ENCODE measurements at places on chromosomes 16 and 17.

DNA sequence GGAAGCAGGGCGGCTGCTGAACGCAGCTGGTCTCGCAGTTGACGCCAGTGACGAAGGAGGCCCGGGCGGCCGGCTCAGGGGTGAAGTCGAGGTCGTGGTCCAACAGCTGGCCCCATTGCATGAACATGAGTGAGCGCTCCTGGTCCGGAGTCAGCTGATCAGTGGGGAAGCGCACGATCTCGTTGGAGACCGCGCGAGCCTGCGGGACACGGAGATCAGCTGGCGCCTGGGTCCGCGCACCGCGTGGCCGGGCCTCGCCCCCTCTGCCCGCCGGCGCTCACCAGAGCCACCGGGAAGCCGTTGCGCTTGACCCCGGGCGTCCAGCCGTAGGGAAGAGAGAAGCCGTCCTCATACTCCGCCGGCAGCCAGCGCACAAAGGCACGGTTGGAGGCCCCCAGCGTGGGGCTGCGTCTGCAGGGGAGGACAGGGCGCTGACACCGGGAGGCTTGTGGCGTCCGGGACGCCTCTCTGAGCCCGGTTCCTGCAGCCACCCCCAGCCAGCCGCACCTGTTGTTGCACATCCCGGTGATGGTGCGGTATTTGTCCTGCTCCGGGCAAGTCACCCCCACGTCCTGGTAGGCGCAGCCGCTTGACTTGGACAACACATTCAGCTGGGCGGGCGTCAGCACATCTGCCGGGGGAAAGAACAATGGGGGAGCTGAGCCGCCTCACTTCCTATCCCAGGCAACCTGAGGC, 1.6 kb downstream of the MPO start:
- DNase-seq: no peak

DNA sequence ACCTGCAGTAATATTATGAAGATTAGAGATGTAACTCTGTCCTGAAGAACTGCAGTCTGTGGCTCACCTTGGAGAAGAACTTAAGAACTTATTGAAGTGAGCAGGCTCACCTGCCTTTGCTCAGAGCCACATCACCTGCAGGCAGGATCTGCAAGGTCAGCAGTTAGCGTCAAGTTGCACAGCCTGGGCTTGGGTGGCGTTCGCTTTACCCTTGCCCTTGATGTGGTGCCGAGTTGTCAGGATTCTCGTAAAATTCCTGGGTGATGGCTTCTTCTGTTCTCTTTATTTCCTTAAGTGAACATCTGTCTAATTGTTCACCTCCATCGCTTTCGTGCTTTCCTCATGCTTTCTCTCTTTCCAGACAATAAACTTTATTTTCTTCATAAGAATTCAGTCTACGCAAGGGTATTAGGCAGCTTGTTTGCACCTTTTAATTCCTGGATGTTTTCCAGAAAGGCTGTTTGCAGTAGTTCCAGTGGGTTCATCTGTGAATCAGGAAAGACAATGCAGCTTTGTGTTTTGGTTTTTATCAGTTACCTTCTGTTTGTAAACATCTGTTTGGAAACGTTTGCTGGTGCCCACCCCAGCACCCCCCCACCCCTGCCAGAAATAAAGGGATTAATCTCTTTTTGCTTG, 254.3 kb downstream of the WWOX start:
- no peak for DNase-seq

DNA sequence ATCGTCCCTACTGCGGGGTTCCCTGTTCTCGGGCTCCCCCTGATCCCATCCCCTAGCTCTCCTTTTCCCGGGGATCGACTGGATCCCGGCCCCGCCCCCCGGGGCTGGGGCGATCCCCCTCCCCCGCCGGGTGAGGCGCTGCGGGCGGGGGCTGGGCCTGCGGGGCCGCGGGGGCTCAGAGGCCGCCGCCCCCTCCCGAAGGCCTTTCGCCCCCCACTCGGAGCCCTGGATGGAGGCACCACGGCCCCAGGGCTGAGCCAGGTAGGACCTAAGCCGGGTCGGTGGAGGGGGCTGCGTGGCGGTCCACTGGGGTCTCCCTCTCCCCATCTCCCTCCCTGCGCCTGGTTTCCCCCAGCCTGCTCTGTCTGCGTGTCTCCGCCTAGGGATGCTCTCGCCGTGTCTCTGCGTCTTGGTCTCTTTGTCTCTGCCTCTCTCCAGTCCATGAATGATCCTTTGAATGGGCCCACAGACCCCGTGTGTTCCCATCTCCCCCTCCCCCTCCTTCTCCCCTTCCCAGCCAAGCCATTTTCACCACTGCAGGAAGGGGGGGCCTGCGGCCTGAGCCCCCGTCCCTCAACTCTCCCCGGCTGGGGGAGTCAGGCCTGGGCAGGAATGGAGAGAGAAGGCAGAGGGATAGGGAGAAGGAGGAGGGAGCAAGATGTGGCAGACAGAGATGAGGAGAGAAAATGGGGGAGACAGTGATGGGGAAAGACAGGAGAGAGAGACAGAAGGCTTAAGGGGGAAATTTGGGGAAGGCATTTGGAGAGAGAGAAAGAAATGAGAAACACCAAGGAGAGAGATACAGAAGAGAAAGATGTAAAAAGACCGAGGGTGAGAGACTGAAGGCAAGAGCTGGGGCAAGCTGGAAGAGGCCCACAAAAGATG, 1.7 kb upstream of the TMEM256 start:
- no peak for DNase-seq

DNA sequence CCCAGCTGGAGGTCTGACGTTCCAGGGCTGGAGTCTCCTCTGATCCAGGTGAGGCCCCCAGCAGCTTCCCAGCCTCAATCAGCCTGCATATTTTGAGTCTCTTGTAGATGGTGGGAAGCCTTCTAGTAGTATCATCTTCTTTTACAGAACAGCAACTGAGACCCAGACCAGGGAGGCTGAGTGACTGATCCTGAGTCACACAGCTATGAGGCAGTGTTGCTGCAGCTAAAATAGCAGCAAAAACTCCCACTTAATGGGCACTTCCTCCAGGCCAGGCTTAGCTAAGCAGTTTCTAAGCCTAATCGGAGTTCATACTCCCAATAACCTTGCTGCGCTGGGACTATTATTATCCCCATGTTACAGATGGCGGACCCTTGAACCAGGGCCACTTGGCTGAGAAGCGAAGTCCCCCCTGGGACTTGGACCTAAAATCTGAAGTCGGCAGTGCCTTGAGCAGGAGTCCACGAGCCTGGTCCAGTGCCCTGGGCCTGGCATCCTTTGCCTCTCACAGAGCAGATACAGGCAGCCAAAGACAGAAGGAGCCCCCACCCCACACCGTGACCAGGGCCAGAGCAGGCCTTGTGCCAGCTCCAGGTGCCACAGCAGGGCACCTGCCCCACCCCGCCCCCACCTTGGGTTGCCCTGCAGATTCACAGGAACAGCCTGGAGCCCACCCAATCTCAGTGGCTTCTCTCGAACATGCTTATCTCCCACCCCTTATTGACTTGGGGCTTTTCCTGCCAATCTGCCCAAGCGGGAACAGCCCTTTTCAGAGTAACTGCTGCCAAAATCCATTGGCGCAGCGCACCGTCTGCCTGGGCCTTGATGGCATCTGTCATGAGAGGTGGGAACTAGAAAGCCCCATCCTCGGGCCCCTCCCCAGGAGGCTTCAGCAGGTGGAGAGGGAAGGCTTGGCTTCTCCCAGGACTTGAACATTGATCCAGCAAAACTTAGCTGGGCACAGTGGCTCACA, 65.1 kb downstream of the SOCS1 start:
- no peak for DNase-seq

GRCh38 chr16:85307552-85308364, 195.5 kb upstream of the CIBAR2 start:
- DNase-seq: no peak

GRCh38 chr16:54503011-54503855, 216.6 kb upstream of the IRX3 start:
- DNase-seq: no peak
